ENCODE measurements at places on chromosomes 5 and 9. TPM values are rescaled to one million over a fixed set of nuclear protein-coding genes. Genes with fewer than 3 reads are reported as not detected.

DNA sequence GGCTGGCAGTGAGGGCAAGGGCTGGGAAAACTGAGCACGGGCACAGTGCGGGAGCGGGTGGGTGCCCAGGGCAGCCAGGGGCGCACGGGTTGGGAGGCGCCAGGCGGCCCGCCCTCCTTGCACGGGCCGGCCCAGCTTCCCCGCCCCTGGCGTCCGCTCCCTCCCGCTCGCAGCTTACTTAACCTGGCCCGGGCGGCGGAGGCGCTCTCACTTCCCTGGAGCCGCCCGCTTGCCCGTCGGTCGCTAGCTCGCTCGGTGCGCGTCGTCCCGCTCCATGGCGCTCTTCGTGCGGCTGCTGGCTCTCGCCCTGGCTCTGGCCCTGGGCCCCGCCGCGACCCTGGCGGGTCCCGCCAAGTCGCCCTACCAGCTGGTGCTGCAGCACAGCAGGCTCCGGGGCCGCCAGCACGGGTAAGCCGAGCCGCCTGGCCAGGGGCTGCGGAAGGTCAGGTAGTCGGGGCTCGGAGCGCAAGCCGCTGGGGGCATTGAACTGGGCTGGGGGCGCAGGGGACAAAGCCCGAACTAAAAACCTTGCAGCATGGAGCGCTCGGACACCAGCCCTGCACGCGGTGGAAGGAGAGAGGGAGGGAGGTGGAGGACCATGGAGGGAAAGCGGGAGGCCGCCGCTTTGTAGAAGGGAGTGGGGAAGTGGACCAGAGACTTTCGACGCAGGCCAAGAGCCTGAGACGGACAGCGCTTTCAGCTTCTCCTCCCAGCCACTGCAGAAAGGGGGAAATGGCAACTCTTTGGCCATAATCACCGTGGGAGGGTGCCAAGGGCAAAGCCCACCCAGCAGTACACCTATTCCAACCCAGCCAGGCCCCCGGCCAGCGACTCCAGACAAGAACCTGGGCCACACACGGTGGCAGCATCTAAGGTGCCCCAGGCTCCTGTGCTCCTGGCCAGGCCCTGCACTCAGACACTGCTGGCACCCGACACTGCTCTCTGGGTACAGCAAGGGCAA, at the start of gene TGFBI:
Gene TGFBI (plus strand): TSS at position 207 of the 961 bp plus-strand sequence. CDS start 68 bp downstream, at position 275.
- H3K27ac ChIP-seq: peak within 1 kb of the TSS; percentile 64
- H3K27me3 ChIP-seq: no peaks in the 10 kb centered on the region
- peaks cover 84% of the 10 kb centered on the region for H3K4me1 ChIP-seq
- no peak for DNase-seq
- no peaks in the 10 kb centered on the region for H3K36me3 ChIP-seq

DNA sequence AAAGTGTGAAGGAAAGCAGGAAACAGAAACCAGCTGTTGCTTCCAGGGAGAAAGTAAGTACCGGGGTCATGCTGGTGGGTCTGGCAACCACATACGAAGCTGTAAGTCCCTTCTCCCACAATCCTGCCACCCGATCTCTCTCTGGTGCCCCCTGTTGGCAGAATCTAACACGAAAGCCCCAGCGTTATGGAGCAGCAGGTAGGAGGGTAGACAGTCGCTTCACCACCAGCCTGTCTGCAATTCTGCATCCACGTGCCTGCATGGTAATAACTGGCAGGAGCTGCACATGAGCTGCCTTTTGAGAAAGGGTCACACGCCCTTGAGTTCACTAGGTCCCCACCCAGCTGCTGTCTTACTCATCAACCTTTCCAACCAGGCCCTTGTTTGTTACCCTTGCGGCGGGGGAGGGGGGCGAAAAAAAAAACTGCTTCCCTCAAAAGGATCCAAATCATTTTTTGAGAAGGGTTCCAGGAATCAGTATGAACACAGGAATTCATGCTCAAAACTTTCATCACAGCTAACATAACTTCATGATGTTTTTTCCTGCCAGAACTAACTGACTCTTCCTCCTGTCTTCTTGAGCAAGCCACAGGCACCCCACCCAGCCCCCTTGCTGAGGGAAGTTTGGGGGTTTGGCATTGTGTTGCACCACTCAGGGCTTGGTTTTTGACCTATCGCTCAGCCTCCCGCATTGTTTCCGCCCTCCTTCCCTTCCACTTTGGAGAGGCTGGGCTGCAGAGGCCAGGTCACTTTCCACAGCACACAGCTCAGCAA, 19.6 kb upstream of the TMEM252 start:
- DNase-seq: no peak
- H3K36me3 ChIP-seq: no peaks in the 10 kb centered on the region
- peaks cover 37% of the 10 kb centered on the region for H3K4me1 ChIP-seq
- H3K4me3 ChIP-seq: no peak overlapping the region
- peak overlapping the region; percentile 76 for H3K27ac ChIP-seq

DMRT2 gene
- 0.58 TPM for total RNA-seq

MAMDC2 gene
- total RNA-seq: 147 TPM

DNA sequence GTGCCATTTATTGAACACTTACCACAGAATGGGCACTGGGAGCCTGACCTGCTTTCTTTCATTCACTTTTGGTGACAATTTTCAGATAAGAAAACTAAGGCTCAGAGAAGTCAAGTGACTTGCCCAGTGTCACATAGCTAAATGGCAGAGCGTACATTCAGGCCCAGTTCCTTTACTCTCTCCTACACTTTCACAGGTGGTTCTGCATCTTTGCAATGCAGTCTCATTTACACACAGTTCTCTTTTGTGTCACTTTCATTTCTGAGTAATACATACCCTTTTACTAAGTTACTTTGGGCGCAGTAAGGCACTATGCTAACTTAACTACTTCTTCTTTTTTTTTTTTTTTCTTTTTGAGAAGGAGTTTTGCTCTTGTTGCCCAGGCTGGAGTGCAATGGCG, 8.3 kb downstream of the NFIL3 start:
- no peak overlapping the region for H3K27ac ChIP-seq
- DNase-seq: no peak
- no peak overlapping the region for H3K4me3 ChIP-seq
- H3K36me3 ChIP-seq: peaks cover 5% of the 10 kb centered on the region
- H3K4me1 ChIP-seq: peaks cover 58% of the 10 kb centered on the region

- no peaks in the 10 kb centered on the region for H3K36me3 ChIP-seq
- H3K27me3 ChIP-seq: no peaks in the 10 kb centered on the region
- no peak overlapping the region for H3K27ac ChIP-seq
- H3K4me3 ChIP-seq: no peak overlapping the region
Observed at GRCh38 chr5:61924251-61924650, 381.8 kb upstream of the KIF2A start.

DNA sequence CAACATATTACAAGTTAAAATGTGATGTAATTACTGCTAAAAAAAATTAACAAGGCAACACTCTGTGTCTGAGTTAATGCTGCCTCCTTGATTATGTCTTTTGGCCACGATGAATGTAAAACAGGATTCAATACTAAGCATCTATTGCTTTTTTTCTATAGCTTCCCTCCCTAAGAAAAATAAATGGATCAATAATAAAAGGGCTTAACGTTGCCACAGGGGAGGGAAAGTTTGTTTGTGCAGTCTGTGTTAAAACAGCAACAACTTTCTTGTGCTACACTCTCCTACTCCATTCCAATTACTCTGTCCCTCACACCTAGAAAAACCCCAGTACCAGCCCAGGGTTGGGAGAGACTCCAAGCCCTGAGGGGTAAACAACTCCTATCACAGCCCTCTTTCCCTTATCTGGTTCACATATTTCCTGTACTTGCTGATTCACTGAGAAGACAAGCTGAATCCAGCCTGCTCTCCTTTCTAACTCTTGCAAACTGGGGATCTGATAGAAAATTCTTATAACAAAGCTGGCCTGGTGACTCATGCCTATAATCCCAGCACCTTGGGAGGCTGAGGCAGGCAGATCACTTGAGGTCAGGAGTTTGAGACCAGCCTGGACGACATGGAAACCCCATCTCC, 44.8 kb downstream of the PTPN3 start:
- H3K4me3 ChIP-seq: no peak overlapping the region
- H3K4me1 ChIP-seq: no peaks in the 10 kb centered on the region
- H3K27me3 ChIP-seq: no peaks in the 10 kb centered on the region
- DNase-seq: no peak
- H3K36me3 ChIP-seq: peaks cover 8% of the 10 kb centered on the region

DNA sequence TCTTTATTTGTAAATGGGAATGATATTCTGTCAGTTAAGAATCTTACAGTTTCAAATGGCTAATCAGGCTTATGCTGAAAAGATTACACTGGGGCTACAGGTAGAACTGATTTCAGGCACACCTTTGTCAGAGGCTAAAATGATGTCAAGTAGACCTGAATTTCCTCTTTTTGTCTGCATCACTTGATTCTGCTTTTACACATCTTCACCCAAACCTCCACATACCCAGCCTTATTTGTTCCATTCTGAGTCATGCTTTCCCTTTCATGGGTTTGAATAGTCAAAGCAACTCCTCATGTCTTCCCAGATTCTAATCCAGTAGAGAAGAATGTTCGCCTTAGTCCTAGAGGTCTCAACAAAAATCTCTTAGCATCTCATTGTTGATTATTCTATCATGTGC, 156.4 kb downstream of the CWC27 start:
- no peaks in the 10 kb centered on the region for H3K27me3 ChIP-seq
- no peaks in the 10 kb centered on the region for H3K36me3 ChIP-seq
- no peak overlapping the region for H3K4me3 ChIP-seq
- H3K27ac ChIP-seq: no peak overlapping the region
- H3K4me1 ChIP-seq: no peaks in the 10 kb centered on the region

DNA sequence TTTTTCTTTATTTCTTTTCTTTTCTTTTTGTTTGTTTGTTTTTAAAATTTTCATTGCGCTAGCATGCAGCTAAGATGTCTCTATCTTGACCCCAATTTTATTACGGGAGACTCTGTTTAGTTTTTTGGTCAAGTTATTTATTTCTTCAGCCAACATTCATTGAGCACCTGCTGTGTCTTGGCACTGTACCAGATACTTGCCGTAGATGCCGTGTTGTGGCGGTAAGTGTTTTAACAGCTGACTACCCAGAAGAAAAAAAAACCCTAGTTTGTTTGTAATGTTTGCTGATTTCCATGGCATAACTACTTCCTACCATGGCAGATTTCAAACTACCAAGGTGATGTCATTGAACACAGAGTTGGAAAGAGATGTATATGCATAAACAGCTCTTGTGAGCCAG, 65.0 kb downstream of the UGCG start:
- H3K4me3 ChIP-seq: no peak overlapping the region
- no peak overlapping the region for H3K27ac ChIP-seq
- peaks cover 8% of the 10 kb centered on the region for H3K4me1 ChIP-seq
- no peak for DNase-seq
- H3K36me3 ChIP-seq: no peaks in the 10 kb centered on the region
- no peaks in the 10 kb centered on the region for H3K27me3 ChIP-seq

AK8 gene
- 1.4 TPM for total RNA-seq

DNA sequence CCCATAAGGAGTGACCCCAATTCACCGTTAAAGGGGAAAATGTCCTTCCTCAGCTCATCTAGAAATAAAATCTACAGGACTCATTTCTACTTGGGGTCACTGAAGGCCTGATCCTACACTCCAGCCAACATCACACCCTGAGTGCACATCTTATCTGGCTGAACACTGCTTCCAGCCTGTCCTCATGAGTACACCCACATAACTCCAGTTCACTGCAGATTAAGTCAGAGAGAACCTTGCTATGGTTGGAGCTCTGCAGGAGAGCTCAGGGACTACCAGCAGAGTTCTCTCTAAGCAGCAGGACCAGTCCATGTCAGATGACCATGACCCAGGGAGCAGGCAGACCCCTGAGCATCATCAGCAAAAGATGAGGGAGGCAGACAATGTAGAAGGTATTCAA, 126.9 kb upstream of the MAP3K1 start:
- H3K27ac ChIP-seq: no peak overlapping the region
- no peak overlapping the region for H3K4me3 ChIP-seq
- H3K4me1 ChIP-seq: no peaks in the 10 kb centered on the region
- DNase-seq: no peak
- H3K36me3 ChIP-seq: no peaks in the 10 kb centered on the region

DNA sequence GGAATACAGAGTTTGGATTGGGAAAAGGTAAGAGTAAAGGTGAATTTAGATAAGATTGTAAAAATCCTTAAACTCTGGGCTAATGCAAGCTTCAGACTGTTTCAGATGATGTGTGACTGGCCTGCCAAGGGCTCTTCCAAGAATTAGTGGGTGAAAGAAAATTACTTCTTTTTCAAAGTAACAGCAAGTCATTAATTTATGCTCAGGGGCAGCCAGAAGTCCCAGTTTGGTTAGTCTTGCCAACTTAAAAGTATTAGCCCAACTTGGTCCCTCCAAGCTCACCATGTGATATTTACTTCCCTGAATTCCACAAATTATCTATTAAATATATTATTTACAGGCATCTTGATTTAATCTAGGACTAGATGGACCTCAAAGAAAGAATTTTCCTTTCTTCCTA, 947.8 kb downstream of the NR2F1-AS1 start:
- no peaks in the 10 kb centered on the region for H3K27me3 ChIP-seq
- H3K4me3 ChIP-seq: no peak overlapping the region
- H3K4me1 ChIP-seq: no peaks in the 10 kb centered on the region
- no peaks in the 10 kb centered on the region for H3K36me3 ChIP-seq
- no peak overlapping the region for H3K27ac ChIP-seq

MARVELD2 gene
- 0.99 TPM for total RNA-seq

DNA sequence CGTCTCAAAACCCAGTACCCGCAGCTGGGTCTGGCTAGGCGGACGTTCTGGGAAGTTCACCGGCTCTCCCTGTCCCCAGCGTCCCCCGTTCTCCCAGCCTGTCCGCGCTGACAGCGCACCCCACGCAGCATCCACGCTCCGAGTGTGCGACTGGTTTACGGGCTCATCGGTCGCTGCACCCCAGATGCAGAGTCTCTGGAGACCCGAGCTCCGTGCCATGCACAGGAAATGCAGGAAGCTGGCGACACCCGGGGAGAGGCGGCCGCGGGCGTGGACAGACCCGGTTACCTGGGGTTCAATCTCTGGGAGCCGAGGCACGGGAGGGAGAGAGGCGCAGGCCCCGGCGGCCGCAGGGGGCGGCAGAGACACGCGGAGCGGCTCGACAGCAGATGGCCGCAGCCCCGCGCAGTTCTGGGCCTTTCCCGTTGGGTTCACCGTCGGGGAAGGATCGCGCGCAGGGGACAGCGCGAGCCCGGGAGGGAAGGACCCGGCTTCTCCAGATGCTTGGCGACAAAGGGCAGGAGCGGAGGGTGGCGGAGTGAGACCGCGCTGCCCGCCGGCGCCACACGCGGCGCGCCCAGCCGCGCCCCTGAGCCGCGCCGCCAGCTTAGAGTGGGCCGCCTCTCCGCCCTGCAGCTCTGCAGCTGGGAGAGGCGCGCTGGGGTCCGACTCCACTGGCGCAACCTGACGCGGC, 558 bp downstream of the SHROOM1 start:
- no peak for DNase-seq
- H3K4me1 ChIP-seq: peaks cover 9% of the 10 kb centered on the region
- no peaks in the 10 kb centered on the region for H3K27me3 ChIP-seq
- peak overlapping the region; percentile 90 for H3K27ac ChIP-seq

DNA sequence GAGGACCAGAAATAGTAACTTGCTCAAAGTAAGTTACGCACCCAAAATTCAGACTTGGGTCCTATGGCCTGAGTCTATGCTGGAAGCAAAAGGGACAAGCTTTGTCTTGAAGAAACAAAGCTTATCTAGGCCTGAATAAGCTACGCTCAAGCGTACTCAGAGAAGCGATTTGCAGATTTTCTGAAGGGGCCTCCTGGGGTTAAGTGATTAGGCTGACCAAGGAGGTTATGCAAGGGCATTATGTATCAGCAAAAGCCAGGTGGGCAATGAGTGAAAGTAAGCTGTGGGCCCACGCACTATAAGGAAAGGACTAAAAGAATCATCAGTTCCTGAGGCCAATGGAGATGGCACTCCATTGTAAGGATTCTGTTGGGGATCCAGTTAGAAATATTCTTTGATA, 122.1 kb downstream of the SNX18 start:
- H3K27ac ChIP-seq: no peak overlapping the region
- no peaks in the 10 kb centered on the region for H3K36me3 ChIP-seq
- H3K4me1 ChIP-seq: peaks cover 6% of the 10 kb centered on the region
- no peak overlapping the region for H3K4me3 ChIP-seq
- no peak for DNase-seq

FAM193B gene
- total RNA-seq: 64.6 TPM

All from esophagus muscularis mucosa (tissue), 4 donors.